ENCODE measurements at places on chromosomes 2 and 18. TPM values are rescaled to one million over a fixed set of nuclear protein-coding genes. Genes with fewer than 3 reads are reported as not detected.
A peak's percentile ranks its signal among the peaks of the same experiment; 100 is the strongest.

The DOK6 gene
- total RNA-seq: 1.3 TPM

The SESTD1 gene
- total RNA-seq: 54.9 TPM

The MYL1 gene
- not detected for total RNA-seq

The CNDP2 gene
- total RNA-seq: 95.7 TPM

The CFAP65 gene
- not detected for total RNA-seq

DNA sequence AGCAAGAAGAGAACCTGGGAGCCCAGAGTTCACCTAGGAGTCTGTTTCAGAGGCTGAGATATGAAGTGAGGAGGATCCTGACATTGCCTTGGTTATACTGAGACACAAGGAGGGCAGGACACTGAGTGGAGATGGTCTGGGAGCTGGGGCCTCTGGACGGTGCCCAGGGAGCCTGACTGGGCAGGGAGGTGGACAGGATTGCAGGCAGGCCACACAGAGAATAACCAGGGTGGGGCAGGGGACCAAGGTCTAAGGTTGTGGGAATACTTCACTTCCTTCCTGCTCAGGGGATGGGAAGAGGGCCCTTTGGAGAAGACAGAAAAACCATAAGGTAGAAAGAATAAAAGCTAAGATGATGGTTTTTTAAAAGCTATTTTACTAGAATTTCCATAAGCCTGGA is 18.7 kb downstream of the EDAR start:
- H3K27ac ChIP-seq: no peak overlapping the region
- H3K4me3 ChIP-seq: no peak overlapping the region
- no peak for DNase-seq
- H3K4me1 ChIP-seq: no peaks in the 10 kb centered on the region
- no peaks in the 10 kb centered on the region for H3K36me3 ChIP-seq

GRCh38 chr2:191678437-191679100 is 633 bp downstream of the NABP1 start:
- H3K4me1 ChIP-seq: no peaks in the 10 kb centered on the region
- H3K36me3 ChIP-seq: no peaks in the 10 kb centered on the region

DNA sequence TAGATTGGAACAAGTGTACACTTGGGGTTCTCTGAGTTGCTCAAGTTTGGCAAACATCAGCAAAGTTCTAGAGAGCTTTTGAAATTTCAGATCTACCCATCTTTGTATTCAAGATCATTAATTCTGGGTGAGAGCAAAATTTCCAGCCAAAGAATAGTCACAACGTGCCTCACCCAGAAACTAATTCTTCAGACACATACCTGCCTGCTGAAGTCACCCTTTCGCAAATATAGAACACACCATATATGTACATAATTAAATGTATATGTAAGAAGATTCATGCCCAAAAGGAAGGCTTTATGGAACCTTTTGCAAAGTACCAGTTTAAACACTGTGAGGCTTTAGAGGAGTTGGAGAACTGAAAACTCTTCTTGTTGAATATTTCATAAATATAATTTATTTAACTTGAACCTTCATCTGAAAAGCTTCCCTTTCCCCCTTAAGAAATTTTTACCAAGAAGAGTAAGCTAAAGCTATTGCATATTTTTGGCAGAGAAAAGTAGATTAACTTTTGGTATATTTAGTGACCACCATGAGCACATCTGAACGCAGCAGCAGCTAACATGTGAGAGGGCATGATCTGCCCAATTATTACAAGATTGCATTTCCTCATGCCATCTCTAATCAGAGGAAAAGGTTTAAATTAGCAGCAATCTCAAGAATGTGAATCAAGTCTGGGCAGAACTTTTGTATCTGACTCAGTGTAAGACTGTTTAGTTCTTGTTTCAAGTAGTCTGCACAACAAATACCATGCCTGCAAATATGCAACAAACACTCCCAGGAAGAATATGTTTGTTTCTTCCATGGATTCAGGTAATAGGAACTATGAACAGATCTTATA is 8.2 kb downstream of the RND3 start:
- H3K4me3 ChIP-seq: peak overlapping the region; percentile 29
- H3K27ac ChIP-seq: peak overlapping the region; percentile 31
- H3K4me1 ChIP-seq: peaks cover 29% of the 10 kb centered on the region
- H3K27me3 ChIP-seq: no peaks in the 10 kb centered on the region
- DNase-seq: no peak

GRCh38 chr18:9682572-9682971 is 25.5 kb upstream of the RAB31 start:
- H3K4me1 ChIP-seq: peaks cover 3% of the 10 kb centered on the region
- H3K27ac ChIP-seq: no peak overlapping the region
- H3K36me3 ChIP-seq: no peaks in the 10 kb centered on the region
- H3K27me3 ChIP-seq: no peaks in the 10 kb centered on the region

- no peaks in the 10 kb centered on the region for H3K36me3 ChIP-seq
- no peaks in the 10 kb centered on the region for H3K27me3 ChIP-seq
- no peak overlapping the region for H3K27ac ChIP-seq
- H3K4me1 ChIP-seq: no peaks in the 10 kb centered on the region
- no peak for DNase-seq
These were observed 496.1 kb downstream of the TSN start for GRCh38 chr2:122251566-122251965.

- no peak for DNase-seq
- H3K27ac ChIP-seq: no peak overlapping the region
- no peaks in the 10 kb centered on the region for H3K4me1 ChIP-seq
- H3K27me3 ChIP-seq: no peaks in the 10 kb centered on the region
- H3K36me3 ChIP-seq: no peaks in the 10 kb centered on the region
- H3K4me3 ChIP-seq: no peak overlapping the region
These were observed 402.3 kb downstream of the TGIF1 start for GRCh38 chr18:3852321-3852720.

- H3K4me1 ChIP-seq: no peaks in the 10 kb centered on the region
- no peaks in the 10 kb centered on the region for H3K27me3 ChIP-seq
- no peak for DNase-seq
- H3K27ac ChIP-seq: no peak overlapping the region
- H3K4me3 ChIP-seq: no peak overlapping the region
These were observed 197.6 kb upstream of the CHST9 start for GRCh38 chr18:27382567-27383216.

Data from breast epithelium (tissue), 4 donors.